Neural progenitor cell (in vitro differentiated cells): ENCODE measurements at places on chromosomes 5 and 9. TPM values are rescaled to one million over a fixed set of nuclear protein-coding genes. Genes with fewer than 3 reads are reported as not detected.

The SPINK7 gene
- total RNA-seq = not detected in 2 replicates

The GPX3 gene
- total RNA-seq = 17.9 and 22.4 TPM in 2 replicates

The PCDHA2 gene
- 3.7 and 5.9 TPM in 2 replicates for total RNA-seq

The NKD2 gene
- 1.3 and 3.2 TPM in 2 replicates for total RNA-seq

- peaks cover 4% of the 10 kb centered on the region for H3K4me1 ChIP-seq
- H3K27me3 ChIP-seq = peaks cover 22% of the 10 kb centered on the region
- no peak overlapping the region for H3K4me3 ChIP-seq
- H3K27ac ChIP-seq = no peak overlapping the region
- H3K36me3 ChIP-seq = no peaks in the 10 kb centered on the region
Observed at GRCh38 chr5:149936044-149936699, 8.4 kb downstream of the PDE6A start.

DNA sequence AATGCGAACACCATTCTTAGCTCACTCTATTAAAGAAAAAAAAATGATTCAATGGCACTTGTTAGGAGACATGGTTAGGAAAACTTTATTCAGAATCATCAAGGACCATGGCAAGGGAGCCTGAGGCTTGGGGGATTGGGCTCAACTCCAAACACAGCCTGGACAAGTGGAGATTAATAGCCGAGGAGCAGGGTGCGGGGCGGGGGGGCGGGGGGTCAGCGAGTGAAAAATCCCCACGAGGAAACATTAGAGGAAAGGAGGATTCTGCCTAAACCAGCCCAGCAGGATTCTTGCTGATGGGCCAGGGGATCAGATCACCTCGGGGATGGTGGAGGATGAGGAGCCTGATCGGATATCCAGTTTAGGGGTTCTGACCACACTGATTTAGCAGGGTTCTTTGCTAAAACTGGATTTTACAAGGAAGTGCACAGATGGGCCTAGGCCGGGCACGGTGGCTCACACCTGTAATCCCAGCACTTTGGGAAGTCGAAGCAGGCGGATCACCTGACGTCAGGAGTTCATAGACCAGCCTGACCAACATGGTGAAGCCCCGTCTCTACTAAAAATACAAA is 24.4 kb upstream of the FIBCD1 start:
- no peak overlapping the region for H3K27ac ChIP-seq
- H3K27me3 ChIP-seq = no peaks in the 10 kb centered on the region
- H3K4me1 ChIP-seq = no peaks in the 10 kb centered on the region
- DNase-seq = no peak

DNA sequence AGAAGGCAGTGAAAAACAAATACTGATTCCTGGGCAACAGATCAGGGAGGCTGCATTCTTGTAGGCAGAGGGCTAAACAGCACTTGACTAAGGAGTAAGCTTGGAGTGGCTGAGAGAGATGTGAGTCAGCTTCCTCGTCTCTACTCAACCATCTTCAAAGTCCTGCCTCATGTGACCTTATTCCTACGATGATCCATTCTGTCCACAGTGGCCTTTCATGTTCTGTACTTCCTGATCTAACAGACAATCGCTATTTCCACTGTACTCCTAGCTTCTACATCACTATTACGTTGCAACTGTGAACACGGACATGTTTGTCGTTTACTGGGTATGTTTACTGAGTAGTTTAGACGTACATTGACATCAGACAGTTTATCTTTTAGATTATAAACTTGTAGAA is 365.4 kb downstream of the ARL15 start:
- H3K27me3 ChIP-seq = no peaks in the 10 kb centered on the region
- no peak for DNase-seq
- no peak overlapping the region for H3K27ac ChIP-seq
- no peak overlapping the region for H3K4me3 ChIP-seq

DNA sequence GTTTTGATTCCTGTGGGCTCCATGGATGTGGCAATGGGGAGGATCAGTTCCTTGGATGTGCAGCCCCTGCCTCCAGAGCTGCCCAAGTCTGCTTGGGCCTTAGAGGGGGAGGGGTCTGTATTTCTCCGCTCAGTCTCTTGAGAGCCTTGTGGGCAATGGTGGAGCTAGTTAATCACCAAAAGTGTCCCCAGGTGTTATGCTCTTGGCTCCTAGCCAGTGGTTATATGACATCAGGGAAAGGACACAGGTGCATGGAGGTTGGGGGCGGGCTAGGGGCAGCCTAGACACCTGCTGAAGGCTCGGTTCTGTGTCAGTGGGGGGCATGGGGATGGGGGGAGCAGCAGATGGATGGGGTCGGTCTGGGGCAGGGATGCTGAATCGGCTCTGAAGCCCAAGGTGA is 12.4 kb upstream of the ARAP3 start:
- no peaks in the 10 kb centered on the region for H3K36me3 ChIP-seq
- DNase-seq = no peak
- H3K4me3 ChIP-seq = no peak overlapping the region
- H3K27ac ChIP-seq = no peak overlapping the region
- H3K4me1 ChIP-seq = peaks cover 16% of the 10 kb centered on the region
- peaks cover 22% of the 10 kb centered on the region for H3K27me3 ChIP-seq

DNA sequence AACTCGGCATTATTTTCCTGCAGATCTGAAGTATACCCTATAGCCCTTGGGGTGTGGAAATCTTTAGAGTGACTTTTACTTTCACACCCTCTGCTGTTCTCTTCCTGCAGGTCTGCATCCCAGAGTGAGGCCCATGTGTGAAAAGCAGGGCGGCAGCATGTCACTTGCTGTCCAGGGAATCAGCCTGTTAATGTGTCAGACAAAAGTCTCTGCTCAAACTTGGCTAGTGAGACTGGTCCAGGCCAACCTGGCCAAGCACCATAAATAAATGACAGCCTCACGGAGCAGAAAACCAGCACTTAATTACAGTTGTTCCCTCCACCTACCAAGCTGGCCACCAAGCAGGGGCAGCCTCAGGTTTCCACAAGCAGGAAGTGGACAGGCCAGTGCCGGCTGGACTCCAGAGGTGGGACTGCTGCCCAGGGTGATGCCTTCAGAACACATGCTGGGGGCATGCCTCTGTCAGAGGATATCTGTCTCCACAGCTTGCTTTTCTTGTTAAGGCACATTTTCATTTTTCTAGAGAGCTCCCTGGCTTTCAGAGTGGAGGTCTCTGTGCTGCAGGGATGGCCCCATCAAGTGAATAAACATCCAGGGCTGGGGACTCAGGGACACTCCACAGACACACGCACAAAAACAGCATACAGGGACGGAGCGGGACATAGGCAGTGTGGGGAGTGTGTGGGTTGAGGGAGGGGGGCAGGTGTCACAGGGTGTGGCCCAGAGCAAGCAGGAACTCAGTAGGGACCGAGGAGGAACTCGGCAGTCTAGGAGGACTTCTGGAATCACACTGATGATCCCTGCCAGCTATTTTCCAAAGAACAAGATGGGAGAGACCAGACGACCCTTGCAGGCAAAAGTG is 243.8 kb upstream of the IRX1 start:
- no peak for DNase-seq
- no peak overlapping the region for H3K4me3 ChIP-seq
- no peaks in the 10 kb centered on the region for H3K27me3 ChIP-seq
- H3K27ac ChIP-seq = no peak overlapping the region
- H3K4me1 ChIP-seq = no peaks in the 10 kb centered on the region
- no peaks in the 10 kb centered on the region for H3K36me3 ChIP-seq

DNA sequence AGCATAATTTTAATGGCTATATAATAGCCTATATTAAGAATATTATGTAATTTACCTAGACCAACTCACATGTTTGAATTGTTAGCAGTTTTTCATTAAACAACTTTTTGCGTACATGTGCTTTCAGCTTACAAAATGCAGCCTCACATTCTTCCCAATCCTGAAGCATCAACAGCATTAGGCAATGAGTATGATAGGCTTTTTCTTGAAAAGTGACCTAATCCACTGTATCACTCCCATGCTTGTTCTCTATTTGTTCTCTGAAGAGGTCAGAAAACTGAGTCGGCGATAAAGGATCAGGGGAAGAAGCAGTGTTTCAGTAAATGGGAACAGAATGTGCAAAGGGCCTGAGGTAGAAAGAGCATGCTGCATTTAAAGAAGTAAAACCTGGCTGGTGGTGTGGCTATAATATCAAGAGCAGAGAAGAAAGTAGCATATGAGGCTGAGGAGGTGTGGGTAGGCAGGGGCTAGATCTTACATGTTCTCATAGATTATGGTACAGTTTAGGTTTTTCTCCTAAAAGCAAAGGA is 212.4 kb downstream of the SAXO1 start:
- H3K4me1 ChIP-seq = no peaks in the 10 kb centered on the region
- no peaks in the 10 kb centered on the region for H3K27me3 ChIP-seq
- DNase-seq = no peak

DNA sequence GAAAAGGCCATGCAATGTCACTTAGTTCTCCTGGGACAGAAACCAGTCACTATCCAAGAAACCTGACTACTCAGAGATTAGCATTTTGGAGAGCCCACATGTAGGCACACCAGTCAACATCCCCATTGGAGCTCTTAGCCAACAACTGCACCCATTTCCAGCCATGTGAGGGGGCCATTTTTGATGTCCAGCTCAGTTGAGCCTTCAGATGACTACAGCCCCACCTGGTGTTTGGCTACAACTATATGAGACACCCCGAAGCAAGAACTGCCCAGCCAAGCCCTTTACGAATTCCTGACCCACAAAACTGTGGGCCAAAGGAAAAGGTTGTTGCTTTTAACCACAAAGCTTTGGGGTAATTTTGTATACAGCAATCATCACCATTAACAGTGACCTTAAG is 300.1 kb downstream of the ASTN2 start:
- no peak for DNase-seq
- H3K27me3 ChIP-seq = no peaks in the 10 kb centered on the region
- H3K36me3 ChIP-seq = no peaks in the 10 kb centered on the region
- no peak overlapping the region for H3K4me3 ChIP-seq
- H3K4me1 ChIP-seq = no peaks in the 10 kb centered on the region

- no peak overlapping the region for H3K27ac ChIP-seq
- H3K4me3 ChIP-seq = no peak overlapping the region
- no peak for DNase-seq
Observed at GRCh38 chr5:26942481-26942880, 95.9 kb downstream of the CDH9 start.

GRCh38 chr5:84382363-84383295 is 2.1 kb downstream of the EDIL3 start:
- H3K36me3 ChIP-seq = no peaks in the 10 kb centered on the region
- peaks cover 6% of the 10 kb centered on the region for H3K4me1 ChIP-seq

DNA sequence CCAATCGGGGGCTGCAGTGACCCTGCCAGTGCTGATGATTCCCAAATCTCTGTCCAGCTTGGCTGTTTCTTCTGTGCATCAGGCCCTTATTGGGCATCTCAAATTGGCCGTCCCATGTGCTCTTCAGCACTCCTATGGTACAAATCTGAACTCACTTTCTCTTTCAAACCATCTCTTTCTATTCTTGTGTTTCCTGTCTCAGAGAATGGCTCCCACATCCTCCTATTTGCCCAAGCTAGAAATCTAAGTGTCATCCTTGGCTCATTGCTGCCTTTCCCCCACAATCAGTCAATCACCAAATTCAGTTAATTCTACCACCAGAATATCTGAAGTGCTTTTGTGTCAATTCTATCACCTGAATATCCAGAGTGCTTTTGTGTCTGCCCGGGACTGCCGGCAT is 336.6 kb downstream of the CWC27 start:
- no peaks in the 10 kb centered on the region for H3K36me3 ChIP-seq
- H3K4me3 ChIP-seq = no peak overlapping the region
- no peaks in the 10 kb centered on the region for H3K27me3 ChIP-seq

GRCh38 chr5:96175090-96175489 is 213.4 kb upstream of the ELL2 start:
- no peak overlapping the region for H3K4me3 ChIP-seq
- H3K4me1 ChIP-seq = no peaks in the 10 kb centered on the region
- no peaks in the 10 kb centered on the region for H3K36me3 ChIP-seq
- H3K27me3 ChIP-seq = no peaks in the 10 kb centered on the region
- H3K27ac ChIP-seq = no peak overlapping the region

- H3K4me1 ChIP-seq = no peaks in the 10 kb centered on the region
- no peaks in the 10 kb centered on the region for H3K27me3 ChIP-seq
- no peak for DNase-seq
- H3K36me3 ChIP-seq = no peaks in the 10 kb centered on the region
- H3K27ac ChIP-seq = no peak overlapping the region
Observed at GRCh38 chr5:104513640-104514072, 951.1 kb upstream of the NUDT12 start.

DNA sequence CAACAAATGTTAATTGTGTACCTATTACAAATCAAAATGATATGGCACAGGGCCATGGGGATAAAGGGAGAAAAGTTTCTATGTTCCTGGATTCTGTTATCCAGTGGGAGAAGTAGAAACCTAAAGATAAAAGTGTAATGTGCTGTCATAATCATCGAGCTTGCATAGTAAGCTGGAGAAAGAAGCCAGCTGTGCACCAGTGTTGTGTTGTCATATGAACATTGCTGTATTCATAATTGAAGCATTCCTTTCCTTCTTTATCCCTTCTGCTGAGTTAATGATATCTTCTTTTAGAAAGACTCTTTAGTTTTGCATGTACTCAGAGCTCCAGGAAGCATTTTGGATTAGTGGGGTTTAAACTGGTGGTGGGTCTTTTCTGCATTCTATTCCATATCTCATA is 39.5 kb downstream of the NTRK2 start:
- H3K4me1 ChIP-seq = peaks cover 20% of the 10 kb centered on the region
- no peaks in the 10 kb centered on the region for H3K36me3 ChIP-seq

GRCh38 chr9:83281306-83282255 is 218.6 kb upstream of the RASEF start:
- H3K27me3 ChIP-seq = no peaks in the 10 kb centered on the region
- H3K4me3 ChIP-seq = no peak overlapping the region
- DNase-seq = no peak
- no peaks in the 10 kb centered on the region for H3K4me1 ChIP-seq
- no peak overlapping the region for H3K27ac ChIP-seq

DNA sequence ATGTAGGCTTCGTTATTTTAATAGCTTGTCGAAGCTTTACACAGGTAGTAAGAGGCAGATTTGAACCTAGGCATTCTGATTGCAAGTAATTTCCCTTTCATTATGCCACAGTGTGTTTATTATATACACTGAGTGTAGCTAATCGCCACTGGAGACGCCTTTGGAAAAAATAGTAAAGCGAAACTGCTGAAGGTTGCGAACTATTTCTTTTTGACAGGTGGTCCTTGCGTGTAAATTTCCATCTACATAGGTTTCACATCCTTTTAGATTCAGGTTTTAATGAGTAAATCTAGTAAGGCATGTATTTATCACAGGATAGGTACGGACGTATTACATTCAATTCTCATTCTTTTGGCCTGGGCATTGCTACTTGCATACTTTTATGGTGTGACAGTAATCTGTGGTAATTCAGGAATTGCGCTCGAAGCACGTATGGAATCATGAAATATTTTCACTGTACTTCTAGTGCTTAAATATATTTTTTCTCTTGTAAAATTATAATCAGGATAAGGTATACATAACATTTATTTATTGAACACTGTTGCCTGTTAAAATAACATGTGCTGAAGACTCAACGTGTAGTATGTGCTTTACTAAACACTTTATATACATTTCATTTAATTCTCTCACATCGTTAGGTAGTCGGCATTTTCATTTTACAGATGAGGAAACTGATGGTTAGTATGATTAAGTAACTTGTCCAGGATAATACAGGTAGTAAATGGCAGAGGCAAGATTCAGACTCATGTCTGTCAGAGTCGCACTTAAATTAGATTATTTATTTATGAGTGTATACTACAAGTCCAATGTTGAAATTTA is 1.8 kb downstream of the MARCHF6 start:
- H3K27me3 ChIP-seq = no peaks in the 10 kb centered on the region
- H3K4me1 ChIP-seq = peaks cover 27% of the 10 kb centered on the region
- DNase-seq = no peak
- H3K27ac ChIP-seq = no peak overlapping the region

GRCh38 chr5:138177941-138178515 is 402 bp downstream of the BRD8 start:
- H3K27ac ChIP-seq = peak overlapping the region; percentile 79
- peak overlapping the region; percentile 79 for H3K4me3 ChIP-seq
- peak; percentile 21 for DNase-seq

- H3K36me3 ChIP-seq = no peaks in the 10 kb centered on the region
- H3K27me3 ChIP-seq = no peaks in the 10 kb centered on the region
- H3K27ac ChIP-seq = no peak overlapping the region
Observed at GRCh38 chr5:86909418-86910295, 291.9 kb downstream of the COX7C start.
